ENCODE measurements at places on chromosomes 2 and 18.

DNA sequence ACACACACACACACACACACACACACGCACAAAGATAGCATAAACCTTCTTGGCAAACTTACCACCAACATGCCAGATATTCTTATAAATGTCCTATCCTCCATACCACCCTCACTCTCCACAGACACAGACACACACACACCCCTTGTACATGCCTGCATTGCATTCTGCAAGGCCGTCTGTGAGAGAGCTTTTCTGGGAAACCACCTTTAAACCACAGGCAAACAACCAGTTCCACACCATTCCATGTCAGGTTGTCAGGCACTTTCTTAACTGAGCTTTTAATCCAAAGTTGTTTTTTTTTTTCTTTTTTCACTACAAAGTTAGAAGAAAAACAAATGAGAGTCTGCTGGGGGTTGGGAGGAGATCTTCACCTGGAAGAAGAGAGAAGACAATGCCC lies 221.1 kb downstream of the C1D start:
- no peak for DNase-seq

DNA sequence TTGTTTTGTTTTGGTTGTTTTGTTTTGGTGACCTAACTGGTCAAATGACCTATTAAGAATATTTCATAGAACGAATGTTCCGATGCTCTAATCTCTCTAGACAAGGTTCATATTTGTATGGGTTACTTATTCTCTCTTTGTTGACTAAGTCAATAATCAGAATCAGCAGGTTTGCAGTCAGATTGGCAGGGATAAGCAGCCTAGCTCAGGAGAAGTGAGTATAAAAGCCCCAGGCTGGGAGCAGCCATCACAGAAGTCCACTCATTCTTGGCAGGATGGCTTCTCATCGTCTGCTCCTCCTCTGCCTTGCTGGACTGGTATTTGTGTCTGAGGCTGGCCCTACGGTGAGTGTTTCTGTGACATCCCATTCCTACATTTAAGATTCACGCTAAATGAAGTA lies at the start of gene TTR:
TTR (plus strand) TSS at position 250 of the 400 bp plus-strand sequence; CDS start at position 276, 26 bp downstream.
- no peak for DNase-seq

DNA sequence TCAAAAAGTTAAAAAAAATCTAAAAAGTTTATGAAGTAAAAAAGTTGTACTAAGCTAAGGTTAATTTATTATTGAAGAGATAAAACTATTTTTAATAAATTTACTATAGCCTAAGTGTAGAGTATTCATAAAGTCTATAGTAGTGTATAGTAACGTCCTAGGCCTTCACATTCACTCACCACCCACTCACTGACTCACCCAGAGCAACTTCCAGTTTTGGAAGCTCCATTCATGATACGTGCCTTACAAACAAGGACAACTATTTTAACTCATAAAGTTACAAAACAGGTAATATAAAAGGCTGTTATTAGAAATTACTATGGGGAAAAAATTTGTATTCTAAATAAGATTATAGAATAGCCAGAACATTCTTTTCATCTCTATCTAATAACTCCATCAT lies 158.9 kb upstream of the FN1 start:
- DNase-seq, result no peak

DNA sequence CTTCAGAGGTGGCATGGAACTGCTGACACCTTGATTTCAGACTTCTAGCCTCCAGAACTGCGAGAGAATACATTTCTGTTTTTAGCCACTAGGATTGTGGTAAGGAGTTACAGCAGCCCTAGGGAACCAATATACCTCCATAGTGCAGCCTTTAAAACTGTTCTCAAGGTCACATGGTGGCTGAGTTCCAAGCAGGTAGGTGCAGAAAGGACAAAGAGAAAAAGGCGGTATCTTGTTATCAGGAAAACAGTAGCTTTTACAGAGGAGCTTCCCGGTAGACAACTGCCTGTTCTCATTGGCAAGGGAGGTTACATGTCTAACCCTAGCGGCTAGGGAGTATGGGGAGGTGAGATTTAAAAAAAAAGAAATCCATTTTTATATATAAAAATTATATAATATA lies 96.2 kb upstream of the BCL2L11 start:
- no peak for DNase-seq

DNA sequence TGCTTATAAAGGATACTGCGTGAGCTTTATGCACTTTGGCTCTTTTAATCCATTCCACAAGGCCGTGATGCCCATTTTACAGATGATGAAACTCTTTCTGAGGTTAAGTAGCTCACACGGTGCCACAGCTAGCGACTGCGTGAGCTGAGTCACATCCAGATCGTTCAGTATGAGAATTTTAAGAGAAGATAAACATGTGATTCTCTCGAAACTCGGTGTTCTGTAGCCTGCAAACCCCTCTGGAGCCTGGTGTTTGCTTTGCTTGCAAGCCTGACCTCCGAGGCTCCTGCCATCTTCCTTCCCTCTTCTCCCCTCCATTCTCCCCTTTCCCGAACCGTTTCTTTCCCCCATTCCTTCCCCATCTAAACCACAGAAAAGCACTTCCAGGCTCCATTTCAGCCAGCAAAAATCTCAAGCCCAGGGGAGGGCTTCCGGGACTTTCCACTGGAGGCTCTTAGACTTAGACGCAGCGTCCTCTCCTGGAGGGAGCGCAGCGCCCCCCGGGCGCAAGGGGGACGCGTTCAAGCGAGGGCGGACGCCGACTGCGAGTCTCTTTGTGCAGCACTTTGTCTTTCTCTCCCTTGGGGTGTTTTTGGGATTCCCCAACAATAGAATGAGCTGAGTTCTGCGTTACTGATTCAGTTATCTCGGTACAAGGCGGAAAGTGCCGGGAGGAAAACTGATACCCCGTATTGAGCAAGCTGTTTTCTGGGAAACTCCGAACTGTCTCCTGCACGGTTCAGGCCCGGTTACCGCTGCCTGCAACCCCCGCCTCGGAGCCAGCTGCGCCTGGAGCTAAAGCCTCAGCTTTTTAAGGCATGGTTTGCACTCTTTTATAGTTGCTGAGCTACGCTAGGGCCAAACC lies 38.0 kb downstream of the CYP1B1 start:
- DNase-seq, result no peak

GRCh38 chr2:12694990-12695774 lies 21.6 kb upstream of the TRIB2 start:
- DNase-seq, result no peak

- no peak for DNase-seq
Measured at GRCh38 chr18:79018911-79019310, 39.3 kb downstream of the SALL3 start.

GRCh38 chr2:78431241-78431640 lies 594.3 kb upstream of the REG3G start:
- no peak for DNase-seq

GRCh38 chr2:122028371-122029100 lies 273.1 kb downstream of the TSN start:
- DNase-seq, result no peak

DNA sequence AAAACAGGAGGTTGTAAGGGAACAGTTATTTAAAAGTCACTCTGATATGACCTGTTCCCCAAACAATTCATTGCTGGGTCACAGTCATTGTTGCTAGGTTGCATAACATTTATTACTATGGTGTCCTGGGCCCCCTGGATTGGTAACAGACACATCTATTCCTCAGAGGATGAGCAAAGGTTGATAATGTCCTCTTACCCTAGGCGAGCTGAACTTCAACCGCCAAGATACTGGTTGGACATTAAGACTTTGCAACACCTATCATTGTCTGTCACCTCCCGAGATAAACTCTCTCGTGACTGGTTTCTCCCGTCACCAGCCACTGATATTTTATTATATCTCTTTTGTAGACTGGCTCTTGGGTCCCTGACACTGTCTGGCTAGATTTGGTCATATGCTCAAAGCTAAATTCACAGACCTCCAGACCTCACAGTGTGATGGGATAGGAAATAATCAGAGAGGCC lies 361.3 kb downstream of the ZNF521 start:
- no peak for DNase-seq

- DNase-seq, result no peak
Measured at GRCh38 chr2:100568989-100569388, 6.2 kb downstream of the PDCL3 start.

DNA sequence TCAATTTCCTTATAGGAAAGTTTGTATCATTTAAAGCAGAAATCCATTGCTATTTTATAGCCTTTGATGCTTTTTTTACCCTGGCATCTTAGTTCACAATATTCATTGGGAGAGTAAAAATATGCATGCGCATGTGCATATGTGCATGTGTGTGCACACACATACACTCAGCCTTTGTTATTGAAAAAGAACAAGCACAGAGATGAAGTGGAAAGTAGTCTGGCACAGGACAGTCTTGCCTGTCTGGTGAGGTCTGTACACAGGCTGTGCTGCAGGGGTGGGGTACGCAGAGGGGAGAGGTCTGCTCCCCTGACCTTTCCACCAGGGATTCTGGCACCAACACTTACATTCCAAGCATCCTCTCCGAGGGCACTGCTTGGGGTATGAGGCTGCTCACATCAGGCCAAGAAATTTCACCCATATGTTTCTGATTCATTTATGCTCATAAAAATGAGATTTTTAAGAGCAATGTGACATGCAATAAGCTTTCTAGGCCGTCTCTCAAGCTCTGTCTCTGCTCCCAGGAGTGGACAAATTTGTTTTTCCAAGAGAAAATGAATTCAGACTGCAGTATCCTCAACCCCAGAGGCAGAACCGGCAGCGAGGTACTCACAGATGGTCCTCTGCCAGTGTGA lies 237.2 kb downstream of the INSIG2 start:
- DNase-seq, result no peak

GRCh38 chr18:21083017-21083416 lies 28.6 kb downstream of the ROCK1 start:
- no peak for DNase-seq

GRCh38 chr2:186543561-186544131 lies 46.2 kb upstream of the ITGAV start:
- no peak for DNase-seq

DNA sequence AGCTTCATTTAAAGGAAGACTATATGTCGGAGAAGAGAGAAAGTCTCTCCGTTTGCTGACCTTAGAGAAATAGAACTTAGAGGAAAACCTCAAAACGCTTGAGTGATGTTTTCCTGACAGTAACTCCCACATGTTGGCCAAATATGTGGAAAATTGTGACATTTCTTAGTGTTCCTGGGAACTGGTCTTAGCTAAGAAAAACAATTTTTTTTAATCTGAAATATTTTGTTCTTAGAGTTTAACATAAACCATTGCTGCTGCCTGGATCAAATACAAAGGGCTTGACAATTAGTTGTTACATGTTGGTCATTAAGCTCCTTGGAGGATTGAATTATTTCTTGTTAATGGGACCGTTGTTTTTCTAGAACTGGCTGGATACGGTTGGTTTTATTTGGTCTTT lies 16.3 kb downstream of the DYNC2LI1 start:
- DNase-seq, result no peak

GRCh38 chr2:21559351-21559750 lies 435.6 kb downstream of the TDRD15 start:
- DNase-seq, result no peak

DNA sequence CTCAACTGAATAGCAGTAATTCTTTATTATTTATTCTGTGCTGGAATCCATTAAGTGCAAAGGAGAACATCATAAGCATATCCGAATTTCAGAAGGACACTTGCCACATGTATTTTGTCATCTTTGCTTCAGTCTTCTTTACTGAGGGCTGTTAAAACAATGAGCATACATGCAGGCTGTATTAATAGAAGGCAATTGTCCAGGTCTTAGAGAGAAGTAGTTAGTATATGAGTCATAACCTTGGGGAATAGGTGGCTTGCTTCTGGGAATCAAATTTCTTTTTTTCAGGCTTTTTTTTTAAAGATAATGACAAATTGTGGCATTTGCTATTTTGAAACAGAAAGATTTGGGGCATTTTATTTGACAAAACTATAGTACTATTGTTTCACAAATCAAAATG lies 773.5 kb downstream of the CNTNAP5 start:
- DNase-seq, result no peak

GRCh38 chr2:227818675-227819397 lies 5.2 kb downstream of the CCL20 start:
- DNase-seq, result no peak

- no peak for DNase-seq
Measured at GRCh38 chr18:76805221-76805620, 17.1 kb upstream of the ZNF236 start.

DNA sequence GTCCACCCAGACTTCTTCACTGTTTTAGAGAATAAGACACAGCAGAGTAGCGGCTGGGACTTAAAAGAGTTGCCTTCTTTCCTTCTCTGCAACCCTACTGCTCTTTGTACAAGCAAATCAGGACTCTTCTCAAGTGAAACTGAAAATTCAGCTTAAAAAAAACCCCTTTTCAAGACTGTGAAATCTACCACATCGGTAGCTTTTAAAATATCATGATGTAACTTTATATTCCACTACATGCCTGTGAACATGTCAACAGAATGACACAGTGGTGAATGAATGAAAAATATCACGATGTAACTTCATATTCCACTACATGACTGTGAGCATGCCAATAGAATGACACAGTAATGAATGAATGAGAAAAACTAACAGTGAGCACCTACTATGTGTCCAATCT lies 53.4 kb downstream of the TCF4 start:
- DNase-seq, result no peak

DNA sequence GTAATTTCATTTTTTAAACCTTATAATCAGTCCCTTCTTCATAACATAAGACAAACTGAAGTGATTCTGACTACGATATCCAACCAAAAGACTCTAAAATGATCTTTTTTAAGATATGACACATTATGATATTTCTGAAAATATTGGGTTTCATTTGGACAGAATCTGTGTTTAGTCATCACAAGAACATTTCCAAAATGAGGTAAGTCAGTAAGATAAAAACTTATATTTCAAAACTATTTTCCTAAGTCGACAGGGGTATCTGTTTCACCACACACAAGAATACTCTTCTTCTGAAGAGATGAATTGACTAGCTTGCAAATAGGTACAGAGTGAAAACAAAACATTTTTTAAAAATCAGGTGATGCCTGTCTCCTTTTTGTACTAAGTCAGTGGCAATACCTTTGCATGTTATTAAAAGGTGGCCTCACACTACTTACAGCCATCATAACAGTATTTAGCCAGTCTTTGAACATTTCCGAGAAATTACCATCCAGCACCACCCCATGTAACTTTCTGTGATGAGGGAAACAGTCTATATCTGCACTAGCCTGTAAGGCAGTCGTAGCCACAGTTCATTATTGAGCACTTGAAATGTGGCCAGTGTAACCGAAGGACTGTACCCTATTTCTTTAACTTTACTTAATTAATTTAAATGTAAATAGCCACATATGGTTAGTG lies 13.5 kb downstream of the STK39 start:
- DNase-seq, result no peak

GRCh38 chr2:189522435-189523151 lies 58.0 kb downstream of the SLC40A1 start:
- no peak for DNase-seq

DNA sequence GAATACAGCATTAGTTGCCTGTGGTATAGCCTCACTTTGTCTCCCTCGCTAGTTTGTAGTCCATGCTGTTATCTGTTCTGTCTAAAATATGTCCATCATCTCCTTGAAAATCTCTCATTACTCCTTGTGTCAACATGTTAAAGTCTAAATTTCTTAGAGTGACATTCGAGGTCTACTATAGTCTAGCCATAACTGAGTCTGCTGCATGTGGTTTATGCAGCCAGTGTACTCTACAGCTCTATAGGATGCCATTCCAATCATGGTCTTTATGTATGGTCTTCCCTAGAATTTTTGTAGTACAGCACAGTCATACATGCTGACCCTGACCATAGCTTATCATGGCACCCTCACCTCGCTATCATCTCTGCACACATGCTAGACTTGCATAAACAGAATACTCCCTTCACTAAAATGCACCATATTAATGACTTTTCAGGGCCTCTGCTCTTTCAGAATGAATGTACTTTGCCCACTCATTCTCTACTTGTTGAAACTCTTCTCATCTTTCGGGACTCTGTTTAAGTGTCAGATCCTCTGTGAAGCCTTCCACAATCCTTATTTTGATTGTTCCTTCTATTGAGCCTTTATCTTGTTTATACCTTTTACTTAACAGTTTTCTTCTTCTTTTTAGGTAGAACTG lies 12.8 kb downstream of the TANK start:
- DNase-seq, result no peak

Measured in stimulated activated CD4-positive, alpha-beta T cell treated with anti-CD3 and anti-CD28 coated beads, TNF-alpha, amount 100 ng/mL, for 1 hour (primary cell).